H4 (cell line): ENCODE measurements at places on chromosomes 4 and X. TPM values are rescaled to one million over a fixed set of nuclear protein-coding genes. Genes with fewer than 3 reads are reported as not detected.

Gene CDKL2
- total RNA-seq = 0.02 and 0.31 TPM in 2 replicates

Gene WAS
- total RNA-seq = 0.10 and 0.16 TPM in 2 replicates

Gene CCSER1
- 1.5 and 2.8 TPM in 2 replicates for total RNA-seq

Gene MAGEA12
- 5.5 and 5.7 TPM in 2 replicates for total RNA-seq

Gene CT47B1
- total RNA-seq = not detected in 2 replicates

Gene AMMECR1
- 20.0 and 24.3 TPM in 2 replicates for total RNA-seq

Gene CSAG2
- 0.27 TPM in 1 of 2 replicates, not detected in the other for total RNA-seq

Gene LIMCH1
- 24.5 and 25.3 TPM in 2 replicates for total RNA-seq

Gene CFP
- not detected in 2 replicates for total RNA-seq

Gene CT45A5
- total RNA-seq = 0.50 TPM in 1 of 2 replicates, not detected in the other

Gene UGT2B17
- not detected in 2 replicates for total RNA-seq

Gene ARMCX2
- 1.5 and 5.9 TPM in 2 replicates for total RNA-seq

Gene KLHL2
- 12.0 and 13.2 TPM in 2 replicates for total RNA-seq

Gene HERC5
- total RNA-seq = 18.2 and 18.7 TPM in 2 replicates

Gene LPAR4
- total RNA-seq = 0.08 TPM in 1 of 2 replicates, not detected in the other

Gene SMIM31
- total RNA-seq = 0.04 TPM in 1 of 2 replicates, not detected in the other

Gene AKAP14
- total RNA-seq = not detected in 2 replicates

Gene ITM2A
- total RNA-seq = 1.6 TPM in 1 of 2 replicates, not detected in the other

Gene ARMCX5
- total RNA-seq = 15.4 and 29.7 TPM in 2 replicates

Gene CXorf49
- total RNA-seq = not detected in 2 replicates

Gene CDX4
- not detected in 2 replicates for total RNA-seq

Gene C1QTNF7
- not detected in 2 replicates for total RNA-seq

Gene CFAP47
- 0.84 and 1.6 TPM in 2 replicates for total RNA-seq

Gene MTCP1
- total RNA-seq = 4.1 and 4.5 TPM in 2 replicates

Gene TMEM47
- total RNA-seq = 28.3 and 37.8 TPM in 2 replicates

Gene AMTN
- 142 and 146 TPM in 2 replicates for total RNA-seq

Gene BEND2
- not detected in 2 replicates for total RNA-seq

Gene SAP30
- 27.3 and 34.8 TPM in 2 replicates for total RNA-seq
